Astrocyte of the spinal cord (primary cell): ENCODE measurements at places on chromosomes 3 and 15.
A peak's percentile ranks its signal among the peaks of the same experiment; 100 is the strongest.

- DNase-seq, result no peak
Observed at GRCh38 chr3:134567605-134568004, 81.7 kb downstream of the CEP63 start.

GRCh38 chr3:184284696-184285095 lies 8.9 kb downstream of the ECE2 start:
- DNase-seq, result peak; percentile 65

DNA sequence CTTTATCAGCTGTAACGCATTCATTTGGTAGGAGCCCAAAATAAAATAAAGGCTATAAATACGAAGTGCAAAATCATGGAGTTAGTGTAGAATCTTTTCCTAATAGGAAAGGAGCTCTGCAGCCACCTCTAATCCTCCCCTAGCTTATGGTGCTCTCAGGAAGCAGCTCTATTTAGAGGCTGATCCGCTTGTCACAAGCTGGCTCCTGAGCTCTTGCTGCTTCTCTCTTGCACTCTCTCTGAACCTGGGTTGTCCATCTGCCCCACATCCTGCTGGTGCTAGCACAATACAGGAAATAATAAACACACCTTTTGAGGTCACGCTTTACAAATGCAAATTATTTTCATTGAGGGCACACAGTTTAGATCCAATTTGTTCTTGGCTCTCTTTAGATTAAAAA lies 37.3 kb upstream of the BFSP2 start:
- no peak for DNase-seq

DNA sequence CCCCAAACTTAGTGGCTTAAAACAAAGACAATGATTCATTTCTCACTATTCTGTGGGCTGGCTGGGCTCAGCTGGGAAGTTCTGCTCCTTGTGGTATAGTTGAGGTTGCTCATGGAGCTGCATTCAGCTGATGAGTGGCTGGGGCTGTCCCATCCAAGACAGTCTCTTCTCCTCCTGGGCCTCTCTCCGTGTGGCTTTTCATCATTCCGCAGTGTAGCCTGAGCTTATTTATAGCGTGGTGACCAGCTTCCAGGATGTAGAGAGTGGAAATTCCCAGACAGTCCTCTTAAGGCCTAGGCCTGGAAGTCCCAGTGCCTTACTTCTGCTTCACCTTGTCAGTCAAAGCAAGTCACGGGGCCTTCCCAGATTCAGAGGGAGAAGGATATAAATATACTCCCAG lies 136.7 kb upstream of the DAZL start:
- peak; percentile 95 for DNase-seq

- peak; percentile 40 for DNase-seq
Observed at GRCh38 chr3:129530251-129530791, 1.9 kb downstream of the RHO start.

DNA sequence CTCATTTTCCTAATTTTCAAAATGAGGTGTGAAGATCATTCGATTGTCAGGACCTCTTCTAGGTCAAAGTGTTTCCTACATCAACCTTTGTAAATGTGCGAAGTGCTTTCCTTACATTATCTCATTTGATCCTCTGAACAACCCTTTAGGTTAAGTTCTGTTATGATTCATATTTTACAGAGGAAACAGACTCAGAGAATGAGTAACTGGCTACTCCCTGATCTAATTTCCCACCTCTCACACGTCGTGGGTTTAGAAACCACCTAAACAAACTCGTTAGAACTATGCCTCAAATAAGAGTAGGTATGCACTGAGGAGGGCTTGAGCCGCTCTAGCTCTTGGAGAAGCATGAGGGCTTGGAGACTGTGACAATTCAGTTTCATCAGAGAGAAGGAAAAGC lies 148.6 kb downstream of the CD47 start:
- DNase-seq, result no peak

GRCh38 chr3:28699283-28699682 lies 350.7 kb upstream of the AZI2 start:
- DNase-seq, result no peak

DNA sequence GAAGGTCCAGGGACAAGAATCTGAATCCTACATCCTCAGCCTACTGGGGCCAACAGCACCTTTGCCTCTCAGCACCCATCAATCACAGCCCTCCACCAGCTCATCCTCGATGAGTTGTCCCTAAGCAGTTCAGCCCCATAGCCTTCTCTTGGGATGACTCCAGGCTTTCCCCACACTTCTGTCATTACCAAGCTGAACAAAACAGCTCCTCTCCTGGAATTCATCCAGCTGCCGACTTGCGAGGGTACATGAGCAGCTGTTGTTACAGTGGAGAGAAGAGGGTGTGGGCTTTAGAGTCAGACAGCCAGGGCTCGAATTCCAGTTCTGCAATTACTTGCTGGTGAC lies 69.0 kb upstream of the THBS1 start:
- DNase-seq, result peak; percentile 51

GRCh38 chr3:179322286-179323196 lies at the start of gene ZNF639:
ZNF639 (plus strand) TSS chr3:179323031; CDS start chr3:179328294, 5,263 bp downstream.
- peak; percentile 86 for DNase-seq
